ENCODE measurements at places on chromosomes 3 and 15. TPM values are rescaled to one million over a fixed set of nuclear protein-coding genes. Genes with fewer than 3 reads are reported as not detected.

DNA sequence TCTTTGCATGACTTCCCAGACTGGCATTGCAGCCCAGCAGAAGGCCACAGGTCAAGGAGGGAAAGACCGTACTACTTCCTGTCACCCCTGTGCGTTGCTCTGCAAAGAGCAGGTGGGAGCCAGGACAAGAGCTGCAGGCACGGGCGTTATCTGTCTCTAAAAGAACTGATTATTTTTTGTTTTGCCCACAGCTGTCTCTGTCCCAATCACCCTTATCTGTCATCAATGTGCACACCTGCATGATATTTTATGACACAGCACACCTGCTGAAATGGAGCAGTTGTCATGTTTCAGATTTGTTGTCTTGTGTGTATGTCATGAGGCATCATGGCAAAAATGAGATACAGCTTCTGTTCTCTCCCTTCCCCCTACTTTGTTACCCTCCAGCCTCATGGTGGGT, 58.8 kb downstream of the SLCO3A1 start:
- DNase-seq: no peak

DNA sequence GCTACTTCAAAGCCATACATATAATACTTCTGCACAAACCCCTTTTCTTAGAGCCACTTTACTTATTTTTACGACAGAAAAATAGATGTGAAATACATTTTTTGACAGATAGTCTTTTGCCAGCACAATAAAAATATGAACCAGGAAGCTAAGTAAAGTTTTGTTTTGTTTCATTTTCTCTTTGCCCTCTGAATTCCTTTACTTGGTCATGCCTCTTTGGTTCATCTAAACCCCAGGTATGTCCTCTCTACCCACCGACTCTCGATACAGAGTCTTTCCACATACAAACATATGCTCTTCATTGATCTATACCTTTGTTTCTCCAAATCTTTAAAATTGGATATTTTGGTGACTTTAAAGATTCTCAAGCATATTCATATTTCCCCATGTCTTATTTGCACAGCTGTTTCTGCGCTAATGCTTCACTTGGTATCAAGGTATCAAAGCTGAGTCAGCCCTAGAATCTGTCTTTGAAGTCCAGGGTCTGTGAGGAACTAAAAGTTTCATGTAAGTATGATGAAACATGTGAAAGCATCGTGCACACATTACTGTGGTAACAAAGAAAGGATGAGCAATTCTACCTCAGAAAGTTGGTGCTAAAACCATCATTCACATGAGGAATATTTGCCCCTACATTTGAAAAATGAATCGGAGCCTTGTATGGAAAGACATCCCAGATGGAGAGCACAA, 845.4 kb downstream of the NAALADL2 start:
- no peak for DNase-seq

FOXL2NB gene
- 5.1 TPM for total RNA-seq

LRRC31 gene
- not detected for total RNA-seq

GRCh38 chr3:65951836-65952505, 86.7 kb downstream of the MAGI1 start:
- DNase-seq: no peak

DNA sequence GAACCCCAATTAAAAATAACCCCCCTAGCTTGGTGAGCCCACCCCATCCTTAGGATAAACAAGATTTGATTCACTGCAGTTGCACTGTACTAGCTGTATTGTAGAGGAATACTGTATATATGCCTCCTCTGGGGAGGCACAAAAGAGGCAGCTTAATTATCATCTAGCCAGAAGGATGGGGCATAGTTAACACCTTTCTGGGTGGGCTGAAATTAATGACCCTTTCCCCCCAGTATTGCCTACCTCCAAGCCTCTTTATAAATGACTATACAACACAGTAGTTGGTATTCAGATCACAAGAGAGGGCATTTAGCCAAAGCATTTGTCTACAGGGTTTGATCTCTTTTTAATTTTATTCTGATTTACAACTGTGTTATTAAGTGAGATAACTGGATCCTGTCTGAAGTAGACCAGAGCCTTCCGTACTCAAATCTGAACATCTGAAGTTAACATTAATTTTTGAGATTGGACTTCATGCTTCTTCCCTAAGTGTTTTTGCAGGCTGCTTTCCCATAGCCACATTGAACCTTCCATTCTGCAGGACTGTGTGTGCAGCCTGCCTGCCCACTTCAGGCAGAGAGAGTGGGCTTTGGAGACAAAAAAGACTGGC, 807.0 kb upstream of the ARRDC4 start:
- DNase-seq: no peak

DNA sequence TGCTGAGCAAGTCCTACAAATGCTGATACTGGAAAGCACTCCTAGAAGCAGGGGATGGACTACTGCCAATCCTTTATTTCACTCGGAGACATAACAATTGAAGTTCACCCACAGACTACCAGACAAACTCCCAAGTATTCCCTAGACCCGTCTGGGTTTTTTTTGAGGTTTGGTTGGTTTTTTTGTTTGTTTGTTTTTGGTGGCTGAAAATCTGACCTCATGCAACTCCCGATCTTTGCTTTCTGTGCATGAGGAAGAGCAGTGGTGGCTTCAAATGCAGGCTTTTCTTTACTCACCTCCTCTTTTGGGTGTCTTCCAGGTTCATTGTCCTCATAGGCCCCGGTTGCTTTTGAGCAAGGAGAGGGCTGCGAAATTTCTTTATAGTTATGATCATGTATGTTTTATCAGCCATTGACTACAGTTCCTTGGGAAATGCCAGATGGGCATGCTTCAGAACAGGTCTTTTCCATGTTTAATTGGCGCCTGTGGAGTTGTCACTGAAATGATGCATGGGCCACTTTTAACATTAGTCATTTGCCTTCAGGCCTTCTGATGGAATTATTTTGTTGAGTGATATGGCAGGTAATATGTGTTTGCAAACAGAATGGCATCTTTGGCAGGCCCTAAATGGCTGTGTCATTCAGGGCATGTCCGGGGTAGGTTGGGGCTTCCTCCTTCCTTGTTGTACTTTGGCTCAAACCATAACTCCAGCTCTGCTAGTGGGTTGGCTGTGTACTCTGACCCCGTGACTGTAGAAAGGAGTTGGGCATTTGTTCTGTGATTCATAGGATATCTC, 81.3 kb upstream of the ZBED2 start:
- DNase-seq: no peak

DNA sequence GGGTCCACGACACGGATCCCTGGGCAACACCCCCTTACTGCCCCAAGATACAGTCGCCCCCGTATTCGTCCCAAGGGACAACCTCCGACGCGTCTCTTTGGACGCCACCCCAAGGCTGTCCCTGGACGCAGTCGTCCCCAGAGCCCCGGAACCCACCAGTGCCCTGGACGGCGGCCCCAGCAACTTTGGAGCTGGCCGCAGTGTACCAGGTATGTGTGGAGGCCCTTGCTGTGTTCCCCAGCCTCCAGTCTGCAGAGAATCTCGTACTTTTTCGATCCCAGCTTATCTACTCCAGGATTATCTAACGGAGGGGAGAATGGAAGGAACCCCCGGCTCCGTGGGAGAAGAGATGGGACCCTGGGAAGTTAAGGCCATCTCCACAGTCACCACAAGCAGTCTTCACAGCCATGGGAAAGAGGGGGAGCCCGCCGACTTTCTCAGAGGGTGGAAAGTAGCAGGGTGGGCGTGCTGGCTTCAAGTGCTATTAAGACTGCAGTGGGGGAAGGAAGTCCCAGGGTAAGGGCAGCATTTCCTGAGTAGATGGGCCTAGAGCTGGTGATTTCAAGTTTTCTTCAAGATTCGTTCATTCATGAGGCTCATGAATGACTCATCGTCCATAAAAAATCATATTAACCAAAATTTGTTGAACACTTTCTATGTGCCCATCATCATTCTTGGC, 1.1 kb downstream of the MESP2 start:
- no peak for DNase-seq

DNA sequence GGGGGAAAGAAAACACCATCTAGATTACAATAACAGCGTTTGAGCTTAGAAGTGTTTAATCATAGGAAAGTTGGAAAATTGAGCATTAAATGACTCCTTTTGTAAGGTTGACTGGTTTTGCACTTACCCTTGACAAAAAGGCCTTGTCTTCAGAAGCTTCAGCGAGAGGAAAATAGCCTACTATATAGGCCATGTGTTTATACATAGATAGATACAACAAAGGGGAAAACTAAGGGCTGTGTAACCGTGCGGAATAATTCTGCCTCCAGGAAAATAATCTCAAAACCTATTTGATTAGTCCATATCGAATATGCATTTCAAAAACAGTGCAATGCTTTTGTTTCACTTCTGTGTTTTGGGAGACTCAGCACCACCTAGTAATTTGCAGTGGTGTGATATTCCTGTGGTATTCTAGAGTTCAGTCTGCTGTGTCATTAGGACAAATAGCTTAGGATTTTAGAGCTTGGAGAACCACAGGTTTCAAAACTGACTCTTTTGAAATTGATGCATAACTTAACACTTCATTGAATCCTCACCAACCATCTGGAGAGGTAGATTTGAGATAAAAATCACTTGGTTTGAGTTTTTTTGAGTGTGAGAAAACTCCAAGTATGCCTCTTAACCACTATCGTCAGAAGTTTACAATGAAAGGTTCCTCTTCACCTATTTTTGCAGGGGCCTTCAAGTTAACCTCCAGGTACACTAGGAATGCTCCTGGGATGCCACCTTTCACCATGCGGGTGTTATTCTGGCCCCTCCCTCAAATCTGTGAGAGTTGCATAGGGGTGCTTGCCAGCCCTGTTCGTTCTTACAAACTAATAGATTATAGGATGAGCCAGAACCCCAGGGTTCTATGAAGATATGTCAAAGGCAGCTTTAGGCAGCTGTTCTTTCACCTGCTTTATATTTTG, 1.9 kb downstream of the ARHGAP31 start:
- DNase-seq: no peak

DNA sequence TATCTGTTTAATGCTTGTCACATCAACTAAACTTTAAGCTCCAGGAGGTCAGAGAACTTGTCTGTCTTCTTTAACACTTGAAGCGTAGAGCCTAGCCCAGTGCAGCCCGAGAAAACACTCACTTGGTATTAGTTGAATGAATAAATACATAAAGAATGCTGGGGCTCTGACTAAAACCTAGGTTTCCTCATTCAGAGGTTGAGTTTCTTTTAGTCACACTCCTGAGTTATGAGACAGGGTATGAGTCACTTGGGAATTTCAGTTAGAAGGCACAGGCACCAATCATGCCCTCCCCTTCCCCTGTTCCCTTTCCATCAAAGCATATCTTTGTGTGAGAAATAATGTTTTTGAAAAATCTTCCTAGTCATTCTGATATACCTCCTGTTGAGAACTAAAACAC, 589.8 kb upstream of the DPPA4 start:
- no peak for DNase-seq

GRCh38 chr3:22106213-22106896, 355.3 kb upstream of the ZNF385D start:
- DNase-seq: no peak

ROPN1B gene
- total RNA-seq: 0.09 TPM

DNA sequence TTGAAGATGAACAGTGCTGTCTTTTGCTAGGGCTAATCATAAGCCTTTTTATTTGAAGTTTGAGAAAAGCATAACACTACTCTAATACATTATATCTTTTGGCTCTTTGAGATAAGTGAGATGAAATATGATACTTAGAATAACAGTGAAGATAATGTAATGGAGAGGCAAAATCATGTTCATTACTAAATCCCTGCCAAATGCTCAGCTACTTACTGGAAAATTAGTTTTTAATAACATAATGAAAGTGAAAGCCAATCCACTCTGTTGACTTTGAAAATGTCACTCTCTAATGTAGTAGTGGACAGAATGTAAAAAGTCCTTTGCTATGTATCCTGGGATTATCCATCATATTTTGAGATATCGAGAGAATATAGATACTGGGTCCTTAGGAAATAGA, 35.9 kb upstream of the MYH15 start:
- no peak for DNase-seq

- no peak for DNase-seq
These were observed 77.2 kb downstream of the VGLL4 start for GRCh38 chr3:11566478-11566877.

PRICKLE2 gene
- total RNA-seq: 5.6 TPM

DNA sequence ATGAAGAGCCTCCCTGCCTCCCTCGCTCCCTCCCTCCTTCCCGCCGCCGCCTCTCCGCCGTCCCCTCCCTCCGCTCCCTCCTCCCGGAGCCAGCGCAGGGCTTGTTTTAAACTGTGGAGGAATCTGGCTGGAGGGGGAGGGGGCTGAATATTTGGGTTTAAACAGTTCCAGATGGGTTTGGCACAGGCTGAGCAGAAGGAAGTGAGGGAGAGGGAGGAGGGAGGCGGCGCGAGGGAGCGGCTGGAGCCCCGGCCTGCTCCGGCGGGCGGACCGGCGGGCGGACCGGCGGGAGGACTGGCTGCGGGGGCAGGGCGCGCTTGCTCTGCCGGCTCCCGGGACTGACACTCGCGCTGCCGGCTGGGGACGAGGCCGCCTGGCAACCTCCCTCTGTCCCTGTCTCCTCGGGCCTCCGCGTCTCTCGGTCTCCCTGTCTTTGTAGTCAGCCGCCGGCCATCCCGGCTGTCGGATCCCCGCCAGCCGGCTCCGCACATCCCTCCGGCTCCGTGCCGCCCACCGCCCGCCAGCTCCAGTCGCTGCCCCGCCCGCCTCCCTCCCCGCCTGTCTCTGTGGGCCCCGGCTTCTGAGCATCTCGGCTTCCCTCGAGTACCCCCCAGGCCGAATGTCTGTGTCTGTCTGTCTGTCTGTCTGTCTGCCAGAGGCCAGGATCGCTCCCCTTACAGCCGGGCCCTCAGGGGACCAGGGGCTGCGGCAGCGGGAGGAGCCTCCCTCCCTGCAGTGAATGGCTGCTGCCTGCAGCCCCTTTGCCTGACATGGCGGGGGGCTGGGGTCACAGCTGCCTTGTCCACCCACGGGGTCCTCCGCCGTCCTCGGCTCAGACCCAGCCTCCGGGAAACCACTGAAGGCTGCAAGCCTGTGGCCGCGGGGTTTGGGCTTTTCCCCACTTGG, 7.6 kb downstream of the EPHB3 start:
- peak; percentile 65 for DNase-seq

GRCh38 chr3:174398761-174399160, 460.4 kb upstream of the NAALADL2 start:
- DNase-seq: no peak

ST6GAL1 gene
- total RNA-seq: 82.5 TPM

GRCh38 chr3:61894988-61895935, 333.9 kb downstream of the PTPRG start:
- no peak for DNase-seq

SMAD6 gene
- 10.4 TPM for total RNA-seq

GRCh38 chr3:141610939-141611338, 124.1 kb downstream of the RASA2 start:
- no peak for DNase-seq

CCDC80 gene
- 5.2 TPM for total RNA-seq

SMCO1 gene
- total RNA-seq: not detected

- no peak for DNase-seq
These were observed 57.8 kb downstream of the IFT57 start for GRCh38 chr3:108164391-108164790.

GRCh38 chr3:100099621-100100020, 14.7 kb downstream of the FILIP1L start:
- DNase-seq: no peak

EEF1AKMT4 gene
- total RNA-seq: 11.4 TPM
